ENCODE measurements at places on chromosomes 7 and 10.
A peak's percentile ranks its signal among the peaks of the same experiment; 100 is the strongest.

DNA sequence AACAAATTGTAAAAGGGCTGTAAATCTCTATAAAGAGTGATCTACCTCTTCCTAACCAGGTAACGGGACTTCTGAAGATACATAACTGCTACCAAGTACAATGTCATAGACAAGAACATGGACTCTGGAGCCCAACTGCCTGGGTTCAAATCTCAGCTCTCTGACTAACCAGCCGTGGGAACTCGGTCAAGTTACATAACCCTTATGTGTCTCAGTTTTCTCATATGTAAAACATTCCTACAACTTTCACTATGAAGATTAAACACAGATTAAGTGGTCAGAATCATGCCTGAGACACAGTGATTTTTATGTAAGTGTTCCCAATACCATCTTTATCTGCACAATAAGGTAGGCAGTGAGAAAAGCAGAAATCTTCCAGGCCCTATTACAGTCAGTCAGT, 52.6 kb downstream of the ITGB1 start:
- no peak for DNase-seq

DNA sequence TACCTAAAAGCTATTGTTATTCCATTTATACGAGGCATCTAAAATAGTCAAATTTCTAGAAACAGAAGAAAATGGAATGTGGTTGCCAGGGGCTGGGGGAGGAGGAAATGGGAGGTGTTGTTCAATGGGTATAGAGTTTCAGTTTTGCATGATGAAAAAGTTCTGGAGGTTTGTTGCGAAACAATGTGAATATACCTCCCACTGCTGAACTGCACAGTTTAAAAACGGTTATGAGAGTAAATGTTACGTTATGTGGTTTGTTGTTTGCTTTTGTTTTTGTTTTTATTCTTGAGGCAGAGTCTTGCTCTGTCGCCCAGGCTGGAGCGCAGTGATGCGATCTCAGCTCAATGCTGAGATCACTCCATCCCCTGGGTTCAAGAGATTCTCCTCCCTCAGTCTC, 64.9 kb upstream of the NRBF2 start:
- peak; percentile 18 for DNase-seq

- no peak for DNase-seq
These were observed 180.5 kb downstream of the NRP1 start for GRCh38 chr10:33153968-33154327.

- DNase-seq = peak; percentile 62
These were observed 1.3 kb upstream of the ARID5B start for GRCh38 chr10:61899997-61900828.

DNA sequence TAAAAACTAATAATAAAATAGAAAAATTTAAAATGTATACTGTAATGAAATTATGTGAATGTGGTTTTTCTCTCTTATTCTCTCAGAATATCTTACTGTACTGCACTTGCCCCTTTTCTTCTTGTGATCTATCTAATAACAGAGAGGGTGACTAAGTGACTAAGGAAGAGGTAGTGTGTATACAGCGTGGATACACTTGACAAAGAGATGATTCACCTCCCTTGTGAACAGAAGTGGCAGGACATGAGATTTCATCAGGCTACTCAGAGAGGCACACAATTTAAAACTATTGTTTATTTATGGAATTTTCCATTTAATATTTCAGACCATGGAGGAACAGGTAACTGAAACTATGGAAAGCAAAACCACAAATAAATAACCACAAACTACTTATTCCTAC, 806.6 kb upstream of the GHITM start:
- DNase-seq = no peak

GRCh38 chr10:124383496-124383895, 35.2 kb downstream of the OAT start:
- DNase-seq = no peak

DNA sequence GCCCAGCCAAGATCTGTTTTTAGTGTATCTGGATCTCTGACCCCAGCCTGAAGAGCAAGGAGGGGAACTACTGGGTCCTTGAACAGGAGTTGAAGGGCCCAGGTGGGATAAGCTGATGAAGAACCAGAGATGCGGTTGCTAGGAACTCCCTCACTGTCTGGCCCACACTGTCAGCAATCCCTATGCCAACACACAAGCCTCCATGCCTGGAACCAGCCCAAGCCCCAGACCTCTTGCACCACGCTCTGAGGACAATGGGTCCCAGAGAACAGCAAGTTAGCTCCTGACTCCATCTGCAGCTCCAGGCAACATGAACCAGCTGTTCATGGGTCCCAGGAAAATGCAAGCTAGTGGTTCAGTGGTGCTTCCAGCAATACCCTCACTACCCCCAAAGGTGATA, 2.4 kb downstream of the NAT16 start:
- DNase-seq = no peak

GRCh38 chr7:151930695-151931094, 25.6 kb upstream of the GALNTL5 start:
- no peak for DNase-seq

DNA sequence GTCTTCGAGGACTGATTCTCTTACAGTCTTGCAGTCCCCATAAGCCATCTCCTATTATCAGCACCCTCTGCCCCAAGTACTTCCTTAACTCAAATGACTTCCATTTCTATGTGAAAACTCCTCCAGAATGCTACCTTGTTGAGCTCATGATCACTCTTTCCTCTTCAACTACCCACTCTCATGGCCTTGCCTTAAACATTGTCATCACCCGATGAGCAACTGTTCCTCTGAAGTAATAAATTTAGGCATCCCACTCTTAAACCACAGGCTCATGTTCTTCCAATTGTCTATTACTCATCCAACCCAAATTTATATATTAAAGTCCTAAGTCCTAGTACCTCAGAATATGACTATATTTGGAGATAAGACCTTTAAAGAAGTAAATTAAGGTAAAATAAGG, 152.9 kb downstream of the C1GALT1 start:
- no peak for DNase-seq

- no peak for DNase-seq
These were observed 96.7 kb downstream of the SFMBT2 start for GRCh38 chr10:7314170-7314569.

DNA sequence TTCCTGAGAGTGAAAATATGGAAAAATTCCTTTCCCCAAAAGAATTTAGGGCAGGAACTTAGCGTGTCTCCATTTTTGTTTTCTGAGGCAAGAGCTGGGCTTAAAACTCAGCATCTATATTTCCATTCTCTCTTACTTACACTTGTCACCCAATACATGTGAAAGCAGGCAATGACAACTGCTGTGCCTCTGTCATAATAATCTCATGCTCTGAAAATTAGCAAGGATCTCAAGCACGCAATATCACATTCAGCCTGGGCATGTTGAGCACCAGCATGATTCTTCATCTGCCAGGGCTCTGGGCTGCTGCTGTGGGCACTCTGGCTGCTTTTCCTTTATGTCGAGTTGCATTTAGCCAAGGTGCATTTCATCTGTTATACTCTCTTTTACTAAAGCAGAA, 255.5 kb downstream of the SNX10 start:
- DNase-seq = no peak

- DNase-seq = no peak
These were observed 33.5 kb downstream of the PLCE1 start for GRCh38 chr10:94027197-94027596.

GRCh38 chr10:101814466-101815071, 3.7 kb downstream of the OGA start:
- no peak for DNase-seq

GRCh38 chr7:141641876-141642275, 60.1 kb downstream of the DENND11 start:
- no peak for DNase-seq

DNA sequence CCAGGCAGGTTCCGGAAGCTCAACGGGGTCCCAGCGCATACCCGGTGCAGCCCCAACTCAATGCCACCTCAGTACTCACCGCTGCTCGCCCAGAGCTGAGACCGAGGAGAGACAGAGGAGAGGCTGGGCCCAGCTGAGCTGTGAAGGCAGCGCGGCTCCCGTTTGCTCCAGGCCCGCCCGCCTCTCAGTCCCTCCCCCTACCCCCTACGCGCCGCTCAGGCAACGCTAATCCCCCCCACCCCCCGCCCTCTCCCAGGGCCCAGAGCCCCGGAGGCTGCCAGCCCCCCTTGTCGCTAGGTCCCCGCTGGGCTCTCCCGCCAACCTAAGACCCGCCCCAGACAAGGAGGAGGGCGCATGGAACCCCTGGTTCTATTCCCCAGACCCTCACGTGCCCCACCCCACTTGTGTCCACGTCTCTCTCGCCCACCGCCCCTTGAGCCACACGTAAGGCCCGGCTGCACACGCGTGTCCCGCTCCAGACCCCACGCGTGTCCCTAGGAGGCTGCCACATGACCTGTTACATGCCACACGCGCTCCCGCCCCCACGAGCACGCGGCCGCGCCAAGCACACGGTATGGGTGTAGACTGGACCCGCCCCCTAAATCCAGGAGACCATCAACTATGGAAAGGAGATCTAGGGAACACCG, at the start of gene PSD:
TSS of gene PSD (minus strand) at position 164 of the 647 bp plus-strand sequence. CDS start 1,747 bp downstream, outside the sequence.
- DNase-seq = no peak

DNA sequence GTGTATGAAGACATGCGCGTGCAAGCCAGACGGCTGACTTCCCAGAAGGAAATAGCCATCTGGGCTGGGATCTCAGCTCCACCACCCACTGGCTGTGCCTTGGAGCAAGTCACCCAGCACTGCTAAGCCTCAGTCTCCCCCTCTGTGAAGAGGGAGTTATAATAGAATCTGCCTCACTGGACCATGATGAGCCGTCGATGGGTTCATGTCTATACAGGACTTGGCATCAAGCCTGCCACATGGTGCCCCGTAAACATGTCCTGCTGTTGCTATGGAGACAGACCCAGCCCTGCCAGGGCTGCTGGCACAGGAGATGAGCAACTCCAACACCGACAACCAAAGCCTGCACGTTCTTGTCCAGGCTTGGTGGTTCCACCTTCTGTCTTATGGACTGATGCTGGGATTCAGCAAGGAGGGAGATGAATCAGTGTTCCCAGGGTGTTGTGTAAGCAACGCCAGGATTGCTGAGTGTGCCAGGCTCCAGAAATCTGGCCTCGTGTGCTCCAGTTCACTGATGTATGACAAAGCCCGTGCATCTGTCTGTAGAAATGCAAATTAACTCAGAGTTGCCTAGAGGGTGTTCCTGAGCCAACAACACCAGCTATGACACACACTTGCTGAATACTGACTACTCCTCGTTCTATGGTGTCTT, 5.6 kb downstream of the GPR15LG start:
- DNase-seq = no peak

DNA sequence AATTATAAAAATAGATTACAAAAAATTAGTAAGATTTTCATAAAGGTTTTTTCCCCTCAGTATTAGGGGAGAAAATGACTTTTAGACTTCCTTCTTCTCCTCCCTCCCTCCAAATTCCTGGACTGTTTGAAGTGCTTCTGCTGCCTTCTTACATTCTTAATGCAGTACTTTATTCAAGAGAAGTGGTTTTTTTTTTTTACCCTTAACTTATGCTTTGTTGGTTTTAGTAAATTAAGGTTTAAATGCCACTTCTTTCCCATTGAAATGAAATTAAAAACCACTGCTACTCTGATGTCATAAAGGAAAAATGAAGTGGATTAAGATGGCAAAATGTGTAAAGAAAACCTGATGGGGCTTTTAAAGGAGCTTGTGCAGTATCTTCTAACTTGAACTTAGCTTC, 140.7 kb downstream of the VTI1A start:
- DNase-seq = no peak

DNA sequence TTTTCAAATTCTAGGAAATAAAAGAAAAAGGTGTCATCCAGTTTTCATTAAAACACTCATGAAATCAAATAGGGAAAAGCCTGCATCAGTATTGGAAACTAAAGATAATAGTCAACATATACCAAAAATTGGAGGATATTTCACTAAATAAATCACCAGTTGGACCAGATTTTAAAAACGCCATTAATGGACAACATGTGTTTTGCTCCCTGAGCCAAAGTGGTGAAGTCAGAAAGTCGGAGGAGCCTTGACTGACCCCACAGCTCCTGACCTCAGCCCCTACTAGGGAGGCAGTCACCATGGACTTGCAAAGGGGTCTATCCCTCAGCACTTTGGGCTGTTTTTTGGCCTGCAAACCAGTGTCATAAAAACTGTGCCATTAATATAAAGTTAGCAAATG, 98.3 kb upstream of the SEC61G start:
- no peak for DNase-seq

- DNase-seq = no peak
These were observed 34.9 kb downstream of the PRKAR2B start for GRCh38 chr7:107079212-107079940.

DNA sequence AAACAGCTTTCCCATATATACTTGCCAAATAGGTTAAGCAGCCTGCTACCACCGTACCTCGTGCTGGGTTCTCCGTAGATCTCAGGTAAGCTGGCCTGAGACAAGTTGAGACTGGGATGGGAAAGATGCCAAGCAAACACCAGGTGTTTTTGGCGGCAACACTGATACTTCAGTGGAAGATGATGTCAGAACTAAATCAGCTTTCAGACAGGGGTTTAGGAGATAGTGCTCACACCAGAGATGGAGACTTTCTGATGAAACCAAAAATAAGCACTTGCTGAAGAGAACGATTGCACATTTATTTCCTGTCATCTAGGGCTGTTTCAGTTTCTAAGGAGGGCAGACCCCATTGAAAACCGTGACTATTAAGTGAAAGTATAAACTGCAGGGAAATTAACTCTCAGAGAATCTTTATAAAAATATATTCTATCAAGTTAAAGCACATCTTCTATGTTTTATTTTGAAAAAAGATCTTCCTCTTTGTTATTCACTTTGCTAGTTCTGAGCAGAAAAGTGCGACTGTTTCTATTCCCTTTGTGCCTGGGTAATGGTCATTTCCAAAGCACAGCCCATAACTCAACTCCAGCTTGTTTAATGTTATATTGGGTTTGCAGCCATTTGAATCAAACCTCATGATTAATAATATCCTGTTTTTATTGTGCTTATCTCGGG, 149.9 kb downstream of the CPED1 start:
- DNase-seq = no peak

DNA sequence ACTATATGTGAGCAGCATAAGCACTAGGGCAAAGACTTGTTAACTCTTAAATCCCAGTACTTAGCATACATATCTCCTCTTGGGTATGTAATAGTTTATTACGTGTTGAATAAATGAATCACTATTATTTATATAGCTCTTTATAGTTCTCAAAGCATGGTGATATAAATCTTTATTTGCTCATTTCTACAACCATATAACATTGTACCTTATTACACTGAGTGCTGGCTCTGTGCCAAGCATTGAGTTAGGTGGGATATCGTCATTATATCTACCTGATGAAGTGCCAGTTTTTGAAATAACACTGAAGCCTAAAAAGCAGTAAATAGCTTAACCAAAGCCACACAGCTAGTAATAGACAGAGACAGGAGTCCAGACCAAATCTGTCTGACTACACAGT, 27.9 kb downstream of the AHR start:
- no peak for DNase-seq

- no peak for DNase-seq
These were observed 4.6 kb downstream of the CDK5 start for GRCh38 chr7:151053096-151053495.

GRCh38 chr10:75839020-75839419, 407.6 kb downstream of the LRMDA start:
- no peak for DNase-seq

- DNase-seq = no peak
These were observed 120.2 kb upstream of the CTTNBP2 start for GRCh38 chr7:117993377-117994003.

- no peak for DNase-seq
These were observed 25.7 kb downstream of the MACROH2A2 start for GRCh38 chr10:70078329-70078728.

Measured in SIG-M5 (cell line).